Activated T-cell treated with anti-CD3 and anti-CD28 coated beads, Interleukin-2, amount 50 U/mL, for 4 hours (primary cell): ENCODE measurements at places on chromosomes 12 and 14.

GRCh38 chr14:94345344-94346064 lies 22.4 kb upstream of the SERPINA6 start:
- DNase-seq: no peak

DNA sequence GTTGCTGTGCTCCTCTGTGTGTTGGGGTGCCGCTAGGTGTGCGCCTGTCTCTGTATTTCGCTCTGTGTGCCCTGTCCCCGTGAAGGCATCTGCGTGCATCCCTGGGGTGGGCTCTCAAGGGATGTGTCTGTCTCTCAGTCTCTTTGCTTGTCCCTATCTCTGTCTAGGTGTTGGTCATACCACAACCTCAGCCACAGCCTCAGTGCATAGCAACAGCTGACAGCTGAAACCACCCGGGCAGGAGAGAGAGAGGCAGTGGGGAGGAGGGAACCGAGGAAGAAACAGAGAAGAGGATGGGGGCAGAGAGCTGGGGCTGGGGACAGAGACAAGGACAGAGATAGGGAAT lies 953 bp upstream of the NXPH4 start:
- DNase-seq: no peak

- DNase-seq: no peak
Measured at GRCh38 chr14:55964091-55964490, 154.1 kb upstream of the PELI2 start.

GRCh38 chr12:111224186-111225066 lies 144.5 kb downstream of the PHETA1 start:
- DNase-seq: no peak

- DNase-seq: no peak
Measured at GRCh38 chr12:108967869-108968540, 52.9 kb downstream of the SVOP start.

DNA sequence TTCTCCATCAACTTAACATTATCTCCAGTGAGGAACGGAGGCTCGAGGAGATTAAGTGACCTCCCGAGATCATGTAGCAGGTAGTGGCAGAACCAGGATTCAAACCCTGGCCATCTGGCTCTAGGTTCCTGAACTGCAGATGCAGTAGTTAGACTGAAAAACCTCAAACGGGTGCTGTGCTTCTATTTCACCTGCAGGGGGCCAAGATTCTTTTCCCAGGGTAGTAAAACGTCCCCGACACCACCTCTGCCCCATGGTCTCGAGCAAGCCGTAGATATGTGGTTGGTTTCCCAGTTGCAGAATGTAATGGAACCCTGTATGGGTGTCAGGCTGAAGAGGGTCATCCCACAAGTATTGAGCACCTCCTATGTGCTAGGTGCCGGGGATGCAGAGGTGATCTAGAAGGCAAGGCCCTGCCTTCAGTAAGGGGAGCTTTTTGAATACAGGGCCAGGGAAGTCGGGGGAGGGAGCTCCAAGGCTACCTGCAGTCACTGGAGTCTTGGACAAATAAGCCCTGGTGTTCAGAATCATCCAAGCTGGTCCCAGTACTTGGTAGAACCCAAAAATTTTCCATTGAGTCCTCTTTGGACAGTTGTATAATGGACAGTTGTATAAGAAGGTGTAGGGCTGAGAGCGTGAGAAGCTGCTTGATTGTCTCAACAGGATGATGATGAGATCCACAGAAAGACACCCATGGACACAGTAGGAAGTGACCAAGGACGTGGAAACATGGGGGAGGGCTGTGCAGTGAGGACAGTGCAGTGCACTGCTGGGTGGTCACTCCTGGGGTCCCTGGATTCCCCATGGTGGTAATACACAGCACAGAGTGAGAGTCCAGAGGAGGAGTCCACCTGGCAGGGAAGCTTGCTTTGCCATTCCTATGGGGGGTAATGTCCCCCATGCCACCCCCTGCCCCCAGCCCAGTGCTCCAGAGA lies 197.2 kb downstream of the CHST11 start:
- DNase-seq: no peak

DNA sequence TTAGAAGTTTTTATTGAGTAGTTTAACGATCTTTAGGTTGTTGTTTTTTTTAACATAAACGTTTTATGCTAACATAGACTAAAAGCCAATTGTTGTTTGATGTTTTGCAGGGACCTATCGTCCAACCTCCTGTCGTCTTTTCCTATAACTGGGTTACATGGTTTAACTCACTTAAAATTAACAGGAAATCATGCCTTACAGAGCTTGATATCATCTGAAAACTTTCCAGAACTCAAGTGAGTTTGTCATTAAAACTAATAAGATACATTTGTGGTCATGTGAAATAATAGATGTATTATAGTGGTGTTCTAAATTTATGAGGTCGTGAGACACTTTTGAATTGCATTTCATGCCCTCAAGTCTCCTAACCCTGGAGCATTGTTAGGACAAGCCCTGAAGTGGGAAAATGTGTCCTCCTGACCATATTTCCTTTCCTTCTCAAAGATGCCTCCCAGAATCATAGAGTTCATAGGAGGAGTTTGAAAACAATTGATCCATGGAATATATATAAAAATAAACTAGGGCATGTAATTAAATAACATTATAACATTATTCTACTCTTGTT lies 84.9 kb downstream of the ZFC3H1 start:
- no peak for DNase-seq

- no peak for DNase-seq
Measured at GRCh38 chr14:67418401-67419191, 6.6 kb upstream of the PLEK2 start.

- DNase-seq: no peak
Measured at GRCh38 chr12:12612358-12612757, 682 bp downstream of the CREBL2 start.

GRCh38 chr12:119249383-119250155 lies 70.8 kb downstream of the HSPB8 start:
- DNase-seq: no peak

DNA sequence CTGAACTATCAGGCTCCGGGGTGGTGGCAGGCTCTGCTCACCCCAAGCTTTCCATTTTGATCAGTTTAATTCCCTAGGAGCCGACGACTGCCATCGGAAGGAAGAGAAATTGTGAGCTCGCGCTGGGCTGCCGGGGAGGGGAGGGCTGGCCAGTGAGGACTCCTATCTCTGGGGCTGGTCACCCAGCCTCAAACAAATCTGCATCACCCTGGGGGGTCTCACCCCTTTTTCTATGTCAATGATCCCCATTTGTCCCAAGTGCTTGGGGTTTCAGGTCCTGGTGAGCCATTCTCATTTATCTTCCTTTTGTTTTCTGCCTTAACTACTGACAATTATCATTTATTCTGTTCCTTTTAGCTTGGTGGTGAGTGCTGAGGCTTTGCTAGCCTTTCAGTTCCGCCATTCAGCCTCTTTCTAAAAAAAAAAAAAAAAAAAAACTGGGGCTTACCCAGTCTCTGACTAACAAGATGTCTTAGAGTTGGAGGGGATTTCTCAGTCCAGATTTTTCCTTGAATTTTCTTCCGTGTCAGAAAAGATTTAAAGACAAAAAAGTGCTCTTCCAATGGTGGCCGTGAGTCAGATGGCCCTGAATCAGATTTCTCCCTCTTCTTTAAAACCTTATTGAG lies 22.8 kb upstream of the USP44 start:
- DNase-seq: no peak

GRCh38 chr14:35740215-35740614 lies 68.9 kb downstream of the RALGAPA1 start:
- DNase-seq: no peak

DNA sequence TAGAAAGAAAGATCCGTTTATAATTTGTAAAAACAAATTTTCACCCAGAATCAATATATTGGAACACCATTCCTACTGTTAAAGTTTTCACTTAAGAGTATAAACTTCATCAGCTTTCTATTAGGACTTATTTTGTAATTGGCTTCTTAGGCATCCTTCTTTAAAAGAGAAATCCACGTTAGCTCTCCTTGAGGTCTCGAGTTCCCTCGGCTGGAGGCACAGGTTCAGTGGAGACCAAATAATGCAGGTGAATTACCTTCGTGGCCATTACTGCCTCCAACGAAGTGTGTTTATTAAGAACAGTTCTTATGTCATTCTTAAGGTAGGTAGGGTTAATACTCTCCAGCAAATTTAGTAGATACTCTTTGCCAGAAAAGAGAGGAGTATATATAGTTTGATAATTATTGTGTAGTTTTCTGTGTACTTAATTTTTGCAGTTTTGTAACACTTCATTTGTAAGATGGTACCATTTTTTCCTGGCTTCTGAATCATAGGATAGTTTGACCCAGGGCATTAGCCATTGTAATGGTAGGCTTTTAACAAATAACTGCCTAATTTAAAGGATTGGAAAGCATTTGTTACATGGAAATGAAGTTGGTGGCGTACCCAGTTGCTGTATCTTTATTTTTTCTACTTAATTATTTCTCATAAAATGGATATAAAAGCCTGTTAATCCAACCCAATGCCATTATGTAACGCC lies 2.2 kb downstream of the CALM1 start:
- DNase-seq: no peak

- no peak for DNase-seq
Measured at GRCh38 chr14:94646066-94646465, 33.9 kb downstream of the SERPINA3 start.

GRCh38 chr12:114974826-114975639 lies 291.1 kb upstream of the TBX3 start:
- no peak for DNase-seq

DNA sequence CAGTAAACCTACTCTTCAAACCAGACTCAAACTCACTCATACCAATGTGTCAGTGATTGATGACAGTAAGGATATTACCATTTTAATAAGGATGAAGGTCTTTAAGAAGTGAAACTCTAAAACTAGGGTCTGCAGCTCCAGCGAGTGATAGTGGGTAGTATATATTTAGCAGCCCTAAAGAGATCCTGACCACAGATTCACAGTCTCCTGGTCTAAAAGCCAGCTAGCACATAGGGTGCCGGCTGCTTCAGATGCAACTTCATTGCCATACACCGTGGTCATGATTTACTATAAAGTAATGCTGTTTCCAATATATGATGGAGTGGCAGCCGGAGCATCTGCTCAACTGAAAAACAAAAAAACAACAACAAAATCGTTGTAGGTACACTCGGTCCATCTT lies 99.6 kb upstream of the MDM1 start:
- DNase-seq: no peak

- no peak for DNase-seq
Measured at GRCh38 chr14:49853158-49853477, 530 bp upstream of the NEMF start.

DNA sequence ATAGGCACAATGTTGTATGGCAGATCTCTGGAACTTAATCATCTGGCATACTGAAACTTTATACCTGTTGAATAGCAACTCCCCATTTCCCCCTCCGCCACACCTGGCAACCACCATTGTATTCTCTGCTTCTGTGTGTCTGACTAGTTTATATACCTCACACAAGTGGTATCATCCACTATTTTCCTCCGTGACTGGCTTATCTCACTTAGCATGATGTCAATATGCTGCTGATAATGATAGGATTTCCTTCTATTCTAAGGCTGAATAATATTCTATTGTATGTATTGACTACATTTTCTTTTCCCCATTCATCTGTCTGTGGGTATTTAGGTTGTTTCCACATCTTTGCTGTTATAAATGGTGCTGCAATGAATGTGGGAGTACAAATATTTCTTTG lies 21.5 kb downstream of the BRMS1L start:
- DNase-seq: no peak

DNA sequence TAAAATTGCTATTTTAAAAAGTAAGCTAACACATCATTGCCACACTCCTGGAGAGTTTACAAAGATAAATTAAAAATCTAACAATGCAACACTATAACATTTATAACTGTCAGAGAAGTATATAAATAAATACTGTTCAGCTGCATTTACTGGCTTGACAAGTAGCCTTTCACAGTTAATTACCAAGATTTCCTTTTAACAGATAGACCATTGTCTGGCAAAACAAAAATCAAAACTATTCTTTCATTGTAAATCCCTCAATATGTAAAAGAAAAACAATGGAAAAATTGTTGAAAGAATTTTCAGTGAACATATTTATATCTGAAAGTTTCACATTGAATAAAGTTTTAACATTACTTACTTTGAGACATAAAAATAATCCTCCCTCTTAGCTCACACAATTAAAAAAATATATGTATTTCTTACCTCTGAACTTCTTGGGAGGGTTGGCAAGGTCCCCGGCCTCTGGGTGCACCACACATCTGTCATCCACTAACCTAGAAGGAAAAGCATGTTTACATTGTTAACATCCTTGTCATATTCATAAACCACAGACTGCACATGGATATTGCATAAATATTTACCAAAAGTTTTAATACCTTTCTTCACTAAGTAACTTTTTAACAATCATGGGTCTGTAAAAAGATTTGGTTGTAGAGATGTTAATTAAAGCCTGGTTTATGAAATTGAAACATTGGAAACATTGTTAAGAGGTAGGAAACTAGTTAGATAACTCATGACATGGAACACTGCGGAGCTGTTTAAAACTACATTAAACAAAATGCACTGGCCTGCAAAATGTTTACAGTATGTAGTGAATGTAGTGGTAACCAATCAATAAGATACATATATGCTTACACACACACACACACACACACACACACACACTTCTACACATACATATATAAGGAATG lies 43.0 kb downstream of the ITPR2 start:
- DNase-seq: no peak

DNA sequence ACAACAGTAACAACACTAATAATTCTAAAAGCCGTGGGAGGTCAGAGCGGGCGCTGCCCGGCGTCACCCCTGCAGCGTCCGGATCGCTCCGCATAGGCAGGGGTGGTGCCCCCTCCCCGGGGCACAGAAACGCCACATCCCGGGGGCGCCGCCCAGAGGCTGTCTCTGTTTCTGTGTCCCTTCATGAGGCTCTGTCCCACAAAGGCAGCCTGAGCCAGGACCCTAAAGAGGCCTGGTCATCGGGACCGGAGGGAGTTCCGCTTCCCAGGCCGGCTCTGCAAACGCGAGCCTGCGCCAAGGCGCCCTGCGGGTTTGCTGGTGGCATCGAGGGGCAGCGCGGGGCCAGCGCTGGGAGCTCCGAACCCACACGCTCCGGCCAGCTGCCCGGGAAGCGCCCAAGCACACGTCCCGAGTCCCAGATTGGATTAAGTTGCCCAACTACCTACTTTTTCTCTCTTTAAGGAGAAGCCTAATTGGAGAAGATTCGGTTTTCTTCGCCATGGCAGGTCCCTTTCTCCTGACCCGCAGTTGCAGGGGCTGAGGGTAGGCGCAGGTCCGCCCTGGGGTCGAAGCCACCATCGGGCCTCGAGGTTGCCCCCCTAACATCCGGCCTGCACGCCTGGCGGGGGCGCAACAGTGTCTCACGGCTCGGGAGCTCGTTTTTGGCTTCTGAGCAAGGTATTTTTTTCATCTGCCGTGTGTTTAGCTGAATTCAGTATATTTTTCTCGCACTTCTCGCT lies 421.7 kb downstream of the VRK1 start:
- DNase-seq: peak; percentile 9

DNA sequence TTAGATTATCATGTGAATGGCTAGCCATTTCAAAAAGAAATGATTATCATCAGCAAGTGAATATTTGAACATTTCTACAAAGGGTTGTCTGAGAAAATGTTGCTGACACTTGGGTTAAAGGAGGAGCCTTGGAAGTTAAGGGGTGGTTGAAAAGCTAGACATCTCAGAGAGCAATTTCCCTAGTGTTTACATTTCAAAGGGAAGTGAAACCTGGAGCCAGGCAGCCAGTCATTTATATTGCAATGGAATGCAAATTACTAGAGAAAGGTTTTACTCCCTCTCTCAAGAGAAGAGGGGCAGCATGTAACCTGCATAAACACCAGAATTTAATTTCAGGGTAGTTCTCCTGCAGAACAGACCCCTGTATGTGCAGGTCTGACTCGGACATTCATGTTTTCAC lies 279.0 kb downstream of the SLC16A7 start:
- no peak for DNase-seq

- DNase-seq: no peak
Measured at GRCh38 chr14:92352158-92352985, 29.4 kb downstream of the SLC24A4 start.

GRCh38 chr12:46351886-46352650 lies 20.5 kb downstream of the SLC38A2 start:
- no peak for DNase-seq
